ENCODE measurements at places on chromosomes 1 and 21.

- peak; percentile 80 for DNase-seq
These were observed 177.3 kb downstream of the CAMTA1 start for GRCh38 chr1:6962478-6962995.

DNA sequence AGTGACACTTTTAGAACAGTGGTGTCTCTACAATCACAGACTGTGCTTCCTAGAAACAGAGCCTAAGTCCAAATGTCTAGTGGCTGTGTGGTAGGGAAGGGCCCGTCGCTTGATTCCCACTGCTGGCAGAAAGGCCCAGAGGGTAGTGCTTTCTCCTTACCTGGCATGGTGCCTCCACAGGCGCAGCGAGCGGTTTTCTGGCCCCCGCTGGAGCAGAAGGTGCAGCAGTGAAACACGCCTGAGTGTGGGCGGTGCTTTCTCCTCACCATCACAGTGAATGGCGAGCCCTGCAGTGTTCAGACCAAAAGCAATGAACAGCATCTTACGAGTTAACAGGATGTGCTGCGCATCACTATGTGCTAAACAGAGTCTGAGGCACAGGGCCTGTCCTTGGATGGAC is 8.3 kb downstream of the TRIM45 start:
- no peak for DNase-seq

DNA sequence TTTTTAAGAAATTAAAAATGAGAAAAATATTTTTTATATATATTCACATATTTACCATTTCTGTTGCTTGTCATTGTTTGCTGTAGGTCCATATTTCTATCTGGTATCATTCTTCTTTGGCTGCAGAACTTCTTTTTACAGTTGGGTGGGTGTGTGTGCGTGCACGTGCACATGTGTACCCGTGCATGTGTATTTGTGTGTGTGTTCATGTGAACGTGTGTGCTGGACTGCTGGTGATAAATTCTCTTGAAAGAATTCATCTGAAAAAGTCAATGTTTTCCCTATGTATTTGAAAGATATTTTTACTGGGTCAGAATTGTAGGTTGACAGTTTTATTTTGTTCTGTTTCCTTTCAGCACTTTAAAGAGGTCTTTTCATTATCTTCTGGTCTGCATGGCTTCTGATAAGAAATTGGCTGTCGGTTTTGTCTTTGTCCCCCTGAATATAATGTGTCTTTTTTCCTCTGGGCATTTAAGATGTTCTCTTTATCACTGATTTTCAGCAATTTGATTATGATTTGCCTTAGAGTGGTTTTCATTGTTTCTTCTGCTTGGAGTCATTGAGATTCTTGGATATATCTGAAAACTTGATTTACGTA is 34.5 kb upstream of the DPH5 start:
- no peak for DNase-seq

DNA sequence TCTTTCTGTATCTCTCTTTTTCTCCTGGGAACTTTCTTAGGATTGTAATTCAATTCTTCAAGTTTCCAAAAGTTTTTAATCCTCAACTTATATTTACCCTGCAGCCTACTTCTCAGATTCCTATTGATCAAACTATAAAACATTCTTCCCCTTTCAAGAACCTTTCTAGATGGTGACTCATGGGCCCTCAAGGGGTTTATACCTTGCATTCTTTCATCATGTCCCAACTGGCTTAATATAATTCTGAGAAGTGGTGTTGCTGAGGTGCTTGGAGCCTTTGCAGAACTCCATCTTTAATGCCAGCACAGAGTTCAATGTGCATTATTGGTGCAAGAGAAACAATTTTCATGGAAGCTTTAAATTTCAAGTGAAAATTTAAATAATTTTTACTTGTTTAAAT is 273.4 kb downstream of the VAV3 start:
- DNase-seq, result no peak

GRCh38 chr1:221697923-221698425 is 43.9 kb downstream of the DUSP10 start:
- DNase-seq, result no peak

- no peak for DNase-seq
These were observed 14.3 kb downstream of the UMODL1 start for GRCh38 chr21:42085246-42086077.

- no peak for DNase-seq
These were observed 133.8 kb upstream of the EDN2 start for GRCh38 chr1:41618066-41618825.

DNA sequence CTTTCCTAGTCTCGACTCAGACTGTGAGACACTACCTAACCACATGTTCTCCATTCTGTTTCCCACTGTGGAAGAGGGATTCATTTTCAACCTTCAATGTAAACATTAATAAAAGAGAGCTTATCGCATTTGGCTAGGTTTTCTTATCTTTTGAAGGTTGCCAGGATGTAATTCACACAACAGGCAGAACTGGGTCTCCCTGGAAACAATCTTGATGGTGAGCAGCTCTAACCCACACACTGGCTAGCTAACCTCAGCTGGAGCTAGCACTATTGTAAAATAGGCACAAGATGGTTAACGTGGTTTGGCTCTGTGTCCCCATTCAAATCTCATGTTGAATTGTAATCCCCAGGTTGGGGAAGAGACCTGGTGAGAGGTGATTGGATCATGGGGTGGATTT is 75.1 kb downstream of the ZSCAN20 start:
- DNase-seq, result no peak

- DNase-seq, result no peak
These were observed 3.9 kb downstream of the BCAR3 start for GRCh38 chr1:93677729-93678128.

DNA sequence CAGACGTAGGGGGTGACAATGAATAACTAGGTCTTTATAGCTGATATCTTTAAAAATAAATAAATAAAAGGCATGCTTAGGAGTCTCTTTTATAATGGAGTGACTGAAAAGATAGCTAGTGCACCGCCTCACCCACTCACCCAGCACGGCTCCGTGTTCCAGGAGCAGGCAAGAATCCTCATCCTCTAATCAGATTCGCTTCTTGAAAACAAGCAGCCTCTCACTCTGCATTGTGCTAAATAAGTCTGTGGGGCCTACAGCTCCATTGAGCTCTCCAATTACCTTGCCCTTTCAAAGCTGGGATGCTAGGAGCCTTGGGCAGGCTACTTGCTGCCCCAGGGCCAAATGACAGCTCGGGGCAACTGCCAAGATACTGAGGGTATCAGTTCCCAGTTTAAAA is 91.5 kb downstream of the TIAM1 start:
- no peak for DNase-seq

DNA sequence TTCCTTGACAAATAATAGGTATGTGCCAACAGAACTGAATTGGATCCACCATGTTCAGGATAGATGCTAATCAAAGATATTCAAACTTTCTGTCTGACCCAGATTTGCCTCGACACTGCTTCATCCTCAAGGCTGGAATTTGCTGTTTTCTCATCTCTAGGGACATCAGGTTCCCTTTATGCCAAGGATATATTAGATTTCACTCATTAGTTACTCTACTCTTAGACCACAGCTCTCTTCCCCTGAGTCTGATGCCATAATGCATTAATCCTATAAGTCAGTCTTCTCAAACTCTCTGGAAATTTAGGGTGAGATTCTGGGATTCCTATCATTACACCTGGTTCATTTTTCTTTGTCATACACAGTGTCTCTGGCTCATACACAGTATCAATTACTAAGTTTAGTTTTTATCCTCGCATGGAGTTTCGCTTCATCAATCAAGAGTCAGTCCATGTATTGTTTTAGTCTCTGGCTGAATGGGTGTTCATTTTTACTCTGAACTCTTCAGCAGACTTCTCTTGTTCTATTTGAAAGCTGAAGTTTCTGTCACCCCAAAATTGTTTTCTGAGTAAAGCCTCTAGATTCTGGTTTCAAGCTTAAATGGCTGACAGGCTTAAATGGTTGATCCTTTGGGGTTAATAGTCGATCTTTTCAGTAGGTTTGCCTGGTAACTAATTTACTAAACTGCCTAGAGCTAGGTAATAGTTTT is 9.3 kb upstream of the DCAF6 start:
- DNase-seq, result no peak

- no peak for DNase-seq
These were observed 6.1 kb upstream of the GCSAML start for GRCh38 chr1:247542811-247543210.

DNA sequence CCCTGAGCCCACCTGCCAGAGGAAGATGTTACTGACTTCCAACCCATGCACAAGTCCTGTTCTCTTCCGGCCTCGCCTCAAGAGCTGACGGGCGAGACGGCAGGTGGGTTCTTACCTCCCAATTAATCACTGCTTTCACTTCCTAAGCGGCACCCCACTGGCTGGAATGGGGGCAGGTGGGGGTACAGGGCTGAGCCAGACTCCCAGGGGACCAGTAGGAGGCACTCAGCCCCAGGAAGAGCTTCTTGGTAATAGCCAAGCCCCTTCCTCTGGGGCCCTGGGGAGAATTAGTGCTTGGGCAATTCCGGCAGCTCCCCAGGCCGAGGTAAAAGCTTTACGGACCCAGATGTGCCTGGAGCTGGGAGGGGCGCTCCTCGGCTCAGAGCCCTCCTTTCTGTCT is 9.7 kb downstream of the CNTN2 start:
- DNase-seq, result no peak

DNA sequence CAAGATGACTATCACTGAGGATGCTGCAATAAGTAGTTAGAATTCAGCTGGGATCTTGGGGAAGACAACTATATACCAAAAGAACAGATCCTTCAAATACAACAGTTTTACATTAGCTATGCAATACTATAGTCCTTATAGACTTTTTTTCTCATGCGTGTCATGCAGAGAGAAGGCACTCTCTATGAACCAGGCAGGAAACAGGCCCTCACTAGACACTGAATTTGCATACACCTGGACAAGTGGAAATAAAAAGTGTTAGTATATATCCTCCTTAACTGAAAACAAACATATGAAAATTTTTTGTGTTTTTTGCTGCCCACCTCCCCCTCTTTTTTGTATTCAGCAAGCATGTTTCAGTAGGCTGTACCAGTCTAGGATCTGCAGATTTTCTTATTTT is 29.9 kb downstream of the TMCO1 start:
- no peak for DNase-seq

GRCh38 chr1:158071138-158071537 is 77.7 kb downstream of the KIRREL1 start:
- no peak for DNase-seq

DNA sequence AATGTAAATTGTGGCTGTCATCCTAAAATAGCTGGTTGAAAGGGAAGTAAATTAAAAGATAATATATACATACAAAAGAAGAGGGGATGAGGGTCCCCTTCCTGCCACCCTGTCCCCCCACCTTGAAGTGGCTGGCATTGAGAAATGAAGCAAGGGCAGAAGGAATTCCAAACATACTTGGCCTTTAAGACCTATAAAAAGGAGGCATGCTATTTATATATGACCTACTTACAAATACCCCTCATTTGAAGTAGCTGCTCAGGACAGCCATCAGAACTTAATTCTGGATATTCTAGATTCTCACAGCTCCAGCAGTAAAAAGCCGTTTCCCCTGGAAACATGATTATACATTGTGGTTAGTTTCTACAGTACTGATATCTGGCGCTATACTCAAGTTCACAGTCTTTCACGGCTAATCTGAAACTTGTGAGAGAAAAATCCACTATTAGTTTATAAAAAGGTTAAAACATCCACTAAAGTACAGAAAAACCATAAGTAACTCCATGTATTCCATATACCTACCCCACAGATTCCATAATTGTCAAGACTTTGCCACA is 9.6 kb upstream of the MAP10 start:
- no peak for DNase-seq

DNA sequence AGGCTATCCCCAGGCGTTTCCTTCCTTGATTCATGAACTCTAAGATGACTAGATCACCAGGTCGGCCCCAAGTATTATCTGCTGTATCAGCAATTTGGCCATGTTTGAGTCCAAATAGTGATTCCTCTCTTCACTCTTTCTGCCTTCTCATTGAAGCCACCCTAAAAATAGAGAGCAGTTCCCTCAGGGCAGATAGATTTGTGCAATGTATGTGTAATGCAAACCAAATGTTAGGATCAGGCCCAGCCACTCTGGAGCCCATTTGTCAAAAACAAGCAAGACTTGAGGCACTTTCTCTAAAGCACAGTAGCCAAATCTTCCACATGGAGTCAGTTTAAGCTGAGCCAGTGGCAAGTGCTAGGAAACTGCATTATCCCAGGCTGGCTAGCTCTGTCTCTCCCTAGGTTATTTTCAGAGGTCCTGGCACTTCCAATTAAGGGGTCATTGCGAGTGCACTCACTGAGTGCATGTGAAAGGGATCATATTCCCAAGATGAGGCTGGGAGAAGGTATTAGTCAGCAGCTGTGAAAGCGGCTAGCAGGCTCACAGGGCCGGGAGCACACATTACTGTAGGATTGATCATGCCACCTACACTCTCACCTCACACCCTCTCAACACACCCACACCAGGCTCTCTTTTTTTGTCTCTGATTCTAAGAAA is 97.9 kb upstream of the RAB3GAP2 start:
- DNase-seq, result peak; percentile 63
